ENCODE measurements at places on chromosomes 7 and 10.
A peak's percentile ranks its signal among the peaks of the same experiment; 100 is the strongest.

DNA sequence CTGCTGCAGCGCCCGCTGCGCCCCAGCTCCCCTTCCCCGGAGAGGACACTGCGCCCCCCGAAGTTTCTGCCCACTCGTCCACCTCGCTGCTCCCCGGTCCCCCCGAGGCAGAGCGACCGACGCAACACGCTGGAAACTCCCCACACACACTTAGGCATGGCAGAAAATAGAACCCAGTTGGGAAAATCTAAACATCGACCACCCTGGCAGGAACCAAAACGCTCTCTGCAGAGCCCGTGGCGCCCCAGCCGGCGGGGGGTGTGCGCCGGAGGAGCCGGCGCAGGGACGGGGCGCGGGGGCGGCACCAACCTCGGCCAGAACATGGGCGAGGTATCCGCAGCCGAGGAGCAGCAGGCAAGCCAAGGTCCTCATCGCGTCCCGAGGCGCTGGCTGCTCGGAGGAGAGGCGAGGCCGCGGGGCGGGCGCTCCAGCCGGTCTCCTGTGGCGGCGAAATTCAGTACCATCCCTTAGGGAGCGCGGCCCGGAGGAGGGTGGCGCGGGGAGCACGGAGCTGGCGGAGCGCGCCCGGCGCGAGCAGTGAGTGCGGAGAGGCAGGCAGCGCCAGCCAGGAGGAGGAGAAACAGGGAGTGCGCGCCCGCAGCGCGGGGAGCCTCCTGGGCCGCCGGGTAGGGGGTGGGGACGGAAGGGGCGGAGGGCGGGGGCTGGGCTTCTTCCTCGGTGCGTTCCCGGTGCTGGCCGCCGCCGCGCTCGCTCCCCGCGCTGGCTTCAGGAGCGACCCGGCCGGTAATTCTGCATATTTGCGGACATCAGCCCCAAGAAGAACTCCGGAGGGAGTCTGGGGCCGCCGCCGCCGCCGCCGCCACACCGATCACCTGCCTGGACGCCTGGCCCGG, 789 bp downstream of the PDGFA start:
- DNase-seq: no peak

- no peak for DNase-seq
Measured at GRCh38 chr10:77717336-77717735, 79.7 kb upstream of the KCNMA1 start.

- no peak for DNase-seq
Measured at GRCh38 chr10:72744566-72744965, 52.6 kb downstream of the MCU start.

- DNase-seq: no peak
Measured at GRCh38 chr7:130639388-130639787, 29.2 kb downstream of the COPG2 start.

GRCh38 chr7:123437447-123437995, 96.9 kb downstream of the IQUB start:
- DNase-seq: no peak

DNA sequence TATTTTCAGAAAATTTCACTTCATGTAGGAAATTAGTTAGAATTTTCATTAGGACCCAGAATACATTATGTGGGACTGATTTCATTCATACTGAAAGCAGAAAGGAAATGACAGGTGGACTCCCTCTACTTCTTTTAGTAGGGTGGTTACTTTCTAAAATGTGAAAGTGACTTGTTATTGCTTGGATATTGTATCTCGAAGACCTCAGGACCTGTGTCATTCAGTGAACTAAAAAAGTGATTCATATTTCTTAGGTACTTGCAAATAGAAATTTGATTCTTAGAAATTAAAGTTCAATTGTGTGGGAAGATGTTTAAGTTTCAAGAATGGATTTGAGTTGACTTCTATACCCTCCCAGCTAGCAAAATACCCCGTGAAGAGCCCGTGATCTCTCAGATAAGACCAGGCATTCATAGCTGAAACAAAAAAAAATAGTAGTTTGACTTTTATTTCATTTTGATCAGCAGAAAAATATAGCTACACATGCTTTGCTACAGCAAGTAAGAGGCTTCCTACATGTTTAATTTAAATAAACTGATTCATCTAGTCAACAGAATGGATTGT, 1037.1 kb downstream of the GATA3 start:
- DNase-seq: no peak

DNA sequence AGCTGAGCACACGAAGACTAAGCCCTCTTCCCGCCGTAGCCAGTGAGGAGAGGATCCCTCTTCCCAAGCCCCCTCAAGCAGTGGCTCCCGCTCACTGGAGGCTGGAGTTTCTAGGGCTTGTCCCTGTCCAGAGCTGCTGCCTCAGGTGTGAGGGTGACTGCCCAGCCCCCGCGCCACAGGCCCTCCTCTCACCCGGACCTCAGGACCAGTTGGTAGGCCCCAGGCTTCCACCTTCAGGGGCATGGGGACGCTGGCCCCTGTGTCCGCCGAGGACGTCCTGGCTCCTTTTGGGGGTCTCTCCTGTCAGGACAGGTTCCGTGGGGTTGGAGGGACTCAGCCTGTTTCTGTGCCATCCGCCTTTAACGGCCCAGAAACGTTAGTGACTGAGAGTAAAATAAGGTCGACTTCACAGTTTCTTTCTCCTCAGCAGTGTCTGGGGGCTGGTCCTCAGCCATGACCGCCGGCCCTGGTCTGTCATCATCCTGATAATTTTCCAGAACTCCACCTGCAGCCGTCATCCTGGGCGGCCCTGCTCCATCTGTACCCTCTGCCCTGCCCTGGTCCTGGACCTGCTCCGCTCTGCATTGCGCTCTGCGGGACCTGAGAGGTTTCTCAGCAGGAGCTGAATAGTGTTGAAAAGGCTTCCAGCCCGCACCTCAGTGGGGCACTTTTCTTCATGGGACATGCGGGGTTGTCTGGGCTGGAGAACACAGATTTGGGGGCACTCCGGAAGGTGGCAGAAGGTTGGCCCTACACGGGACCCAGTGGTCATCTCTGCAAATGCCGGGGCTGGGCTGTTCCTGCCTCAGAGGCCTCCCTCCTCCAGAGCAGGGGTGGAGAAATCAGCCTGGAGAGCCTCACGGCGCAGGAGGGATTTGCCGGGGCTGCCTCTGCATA, 36.0 kb upstream of the FAM20C start:
- no peak for DNase-seq

GRCh38 chr10:97307866-97308780, 10.9 kb upstream of the FRAT1 start:
- DNase-seq: no peak

DNA sequence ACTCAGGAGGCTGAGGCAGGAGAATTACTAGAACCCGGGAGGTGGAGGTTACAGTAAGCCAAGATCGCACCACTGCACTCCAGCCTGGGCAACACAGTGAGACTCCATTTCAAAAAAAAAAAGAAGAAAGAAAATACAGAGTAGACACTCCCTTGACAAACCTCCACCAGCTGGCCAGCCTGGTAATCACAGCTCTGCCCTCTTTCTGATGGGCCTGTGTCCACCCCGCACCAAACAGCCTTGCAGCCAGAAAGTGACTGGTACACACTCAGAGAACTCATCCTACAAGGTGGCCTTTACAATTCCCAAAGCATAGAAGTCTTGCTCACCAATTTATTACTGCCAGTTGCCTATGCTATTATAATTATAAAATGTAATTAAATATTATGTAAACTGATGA, 66.6 kb downstream of the COBL start:
- DNase-seq: no peak

DNA sequence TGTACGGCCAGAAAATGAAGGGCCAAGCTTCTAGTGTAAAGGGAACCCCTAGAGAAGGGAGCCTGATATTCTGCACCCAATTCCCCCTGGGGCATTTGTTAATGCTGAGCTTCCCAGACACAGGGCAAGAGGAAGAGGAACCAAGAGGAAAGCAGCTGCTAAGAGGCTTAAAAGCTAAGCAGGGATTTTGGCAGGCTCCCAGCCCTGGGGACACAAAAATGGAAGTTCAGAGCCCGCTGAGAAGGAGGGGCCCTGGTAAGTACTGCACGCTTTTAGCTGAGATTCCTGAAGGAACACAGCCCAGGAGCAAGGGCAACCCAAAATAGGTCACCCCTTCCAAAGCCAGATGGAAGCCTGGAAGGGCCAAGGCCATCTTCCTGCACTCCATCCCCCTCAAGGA, 387.3 kb upstream of the MGMT start:
- no peak for DNase-seq

DNA sequence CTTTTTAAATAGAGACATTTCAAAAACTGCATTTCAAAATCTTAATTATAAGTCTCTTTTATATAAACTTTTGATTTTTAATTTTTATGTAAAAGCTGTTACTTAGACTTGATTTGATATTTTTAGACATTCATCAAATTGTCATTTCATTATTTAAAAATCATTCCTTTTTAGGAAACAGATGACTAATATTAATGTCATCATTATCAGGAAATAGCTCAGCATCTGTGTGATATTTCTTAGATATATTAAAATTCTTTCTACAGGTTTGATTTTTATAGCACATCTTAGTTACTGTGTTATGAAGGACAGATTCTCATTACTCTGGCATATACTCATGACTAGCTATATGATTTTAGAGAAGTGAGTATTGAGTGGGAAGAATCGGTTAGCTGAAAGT, 17.2 kb downstream of the RUNDC3B start:
- DNase-seq: no peak

DNA sequence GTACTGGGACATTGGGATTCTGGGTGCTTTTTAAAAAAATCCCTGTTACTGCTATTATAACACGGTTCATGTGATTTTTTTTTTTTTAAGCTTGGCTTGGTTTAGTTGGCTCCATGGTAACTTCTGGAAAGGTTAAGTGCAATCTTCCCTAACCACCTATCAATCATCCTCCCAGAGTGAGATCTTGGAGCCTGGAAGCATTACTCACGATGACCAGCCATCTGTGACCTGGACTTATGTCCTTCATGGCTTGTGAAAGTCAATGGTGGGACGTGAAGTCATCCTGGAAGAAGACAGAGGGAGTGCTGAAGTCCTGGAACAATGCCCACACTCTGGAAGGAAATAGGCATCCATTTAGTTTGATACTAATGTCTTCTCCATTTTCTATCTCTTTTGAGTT, 135.5 kb upstream of the FRMD4A start:
- no peak for DNase-seq

DNA sequence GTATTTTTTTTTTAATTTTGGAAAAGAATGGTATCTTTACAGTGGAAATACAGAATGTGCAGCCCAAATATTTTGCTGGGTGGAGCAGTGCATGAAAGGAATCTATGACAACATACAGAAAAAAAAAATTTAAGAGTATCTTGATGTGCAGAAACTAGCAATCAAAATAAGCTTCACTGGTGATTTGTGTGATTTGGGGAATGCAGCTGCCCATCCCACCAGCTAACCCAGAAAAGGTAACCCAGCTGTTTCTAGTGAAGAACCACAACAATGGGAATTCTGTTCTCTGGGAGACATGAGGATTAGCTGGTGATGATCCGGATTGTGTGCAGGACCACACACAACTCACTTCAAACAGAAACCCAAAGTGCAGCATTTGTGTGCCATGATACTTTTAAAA, 375.5 kb downstream of the SEMA3D start:
- no peak for DNase-seq

DNA sequence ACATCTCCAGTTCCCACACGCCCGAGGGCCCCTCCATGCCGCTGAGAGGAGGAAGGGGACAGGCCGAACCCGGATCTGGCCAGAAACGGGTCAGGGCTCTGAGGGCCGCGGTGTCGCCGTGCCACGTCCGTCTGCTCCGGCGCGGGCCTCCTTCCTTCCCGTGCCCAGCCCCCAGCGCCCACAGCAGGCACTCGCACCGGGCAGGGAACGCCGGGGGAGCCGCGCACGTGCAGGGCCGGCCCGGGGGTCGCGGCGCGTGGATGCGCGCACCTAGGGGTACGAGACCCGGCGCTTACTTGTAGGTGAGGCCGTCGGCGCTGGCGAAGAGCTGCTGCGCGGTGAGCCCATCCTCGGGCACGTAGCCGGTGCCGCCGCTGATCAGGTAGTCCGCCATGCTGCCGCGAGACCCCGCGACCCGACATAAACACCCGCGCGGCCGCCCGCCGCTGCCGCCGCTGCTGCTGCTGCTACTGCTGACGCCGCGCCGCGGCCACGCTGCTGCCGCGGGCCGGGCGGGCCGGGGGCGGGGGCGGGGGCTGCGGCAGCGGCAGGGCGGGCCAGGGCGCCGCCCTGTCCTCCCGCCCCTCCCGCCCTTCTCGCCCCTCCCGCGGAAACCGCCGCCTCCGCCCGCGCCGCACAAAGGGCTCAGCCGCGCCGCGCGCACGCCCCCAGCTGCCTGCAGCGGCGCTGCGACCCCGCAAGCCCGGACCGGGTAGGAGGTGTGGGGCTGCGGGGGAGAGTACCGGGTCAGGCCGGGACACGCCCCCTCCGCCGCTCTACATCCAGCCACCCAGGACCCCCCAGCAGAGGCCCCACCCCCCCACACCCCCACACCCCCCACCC, 4.1 kb downstream of the IMPDH1 start:
- peak; percentile 8 for DNase-seq

DNA sequence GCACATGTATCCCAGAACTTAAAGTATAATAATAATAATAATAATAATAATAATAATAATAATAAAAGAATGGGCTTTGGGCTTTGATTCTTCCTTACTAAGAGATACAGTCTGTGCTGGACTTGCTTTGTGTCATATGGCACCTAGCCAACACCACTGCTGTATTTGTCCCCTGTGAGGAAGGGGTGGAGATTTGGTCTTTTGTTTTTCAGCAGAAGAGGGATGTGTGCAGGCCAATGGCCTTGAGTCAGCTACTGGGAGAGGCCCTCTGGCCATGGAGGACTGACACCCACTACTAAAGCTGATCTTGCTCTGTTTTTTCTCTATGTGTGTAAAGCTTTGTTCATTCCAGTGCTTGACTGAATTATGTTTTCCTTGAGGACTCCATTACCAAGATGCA, 573.0 kb upstream of the PCDH15 start:
- DNase-seq: no peak

DNA sequence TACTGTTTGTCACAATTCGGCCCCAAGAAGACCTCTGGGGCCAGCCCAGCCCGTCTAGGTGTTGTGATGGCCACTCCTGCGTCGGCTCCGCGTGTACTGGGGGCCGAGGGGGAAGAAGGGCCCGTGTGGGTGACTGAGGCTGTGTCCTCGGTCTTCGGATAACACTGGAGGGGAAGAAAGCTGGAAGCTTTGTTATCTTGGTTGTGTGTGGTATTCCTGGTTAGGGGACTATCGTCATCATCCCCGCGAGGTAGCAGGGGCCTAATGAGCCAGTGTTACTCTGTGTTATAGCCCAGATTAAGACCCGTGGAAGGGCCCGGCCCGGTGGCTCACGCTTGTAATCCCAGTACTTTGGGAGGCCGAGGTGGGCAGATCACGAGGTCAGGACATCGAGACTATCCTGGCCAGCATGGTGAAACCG, 854 bp downstream of the MTG1 start:
- no peak for DNase-seq

Data from activated naive CD4-positive, alpha-beta T cell (primary cell).